CD4-positive, alpha-beta T cell treated with Interleukin-4 for 4 hours (primary cell): ENCODE measurements at places on chromosomes 6 and 20.
A peak's percentile ranks its signal among the peaks of the same experiment; 100 is the strongest.

- DNase-seq = no peak
These were observed 1586.7 kb downstream of the HACE1 start for GRCh38 chr6:103273048-103273447.

- no peak for DNase-seq
These were observed 66.8 kb upstream of the STX16 start for GRCh38 chr20:58584051-58584824.

DNA sequence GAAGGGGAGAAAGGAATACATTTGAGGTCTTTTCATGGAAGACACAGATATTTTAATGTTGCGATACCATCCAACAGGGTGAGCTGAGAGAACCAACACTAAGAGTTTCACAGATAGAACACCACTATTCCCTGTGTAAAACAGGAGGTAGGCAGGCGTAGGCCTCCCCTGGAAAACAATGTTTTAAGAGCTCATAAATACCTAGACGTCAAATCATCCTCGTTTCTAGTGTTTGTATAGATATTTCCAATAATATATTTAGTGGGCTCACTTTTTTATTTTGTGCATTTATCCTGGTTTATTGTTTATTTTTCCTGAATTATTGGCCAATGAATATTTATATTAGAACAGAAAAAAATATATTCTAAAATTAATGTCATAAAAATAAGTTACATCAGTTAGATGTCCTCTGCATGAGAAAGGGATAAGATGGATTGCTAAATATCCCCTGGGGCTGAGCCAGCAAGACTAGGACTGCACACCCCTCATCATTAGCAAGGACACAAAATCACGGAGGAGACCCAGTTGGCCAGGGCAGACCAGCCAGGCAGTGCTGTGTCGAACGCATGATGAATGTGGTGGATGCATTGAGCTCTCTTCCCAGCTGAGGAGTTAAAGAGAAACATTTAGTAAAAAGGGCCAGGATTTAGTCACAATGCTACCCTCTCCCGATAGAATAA lies 380.5 kb downstream of the C6orf118 start:
- no peak for DNase-seq

DNA sequence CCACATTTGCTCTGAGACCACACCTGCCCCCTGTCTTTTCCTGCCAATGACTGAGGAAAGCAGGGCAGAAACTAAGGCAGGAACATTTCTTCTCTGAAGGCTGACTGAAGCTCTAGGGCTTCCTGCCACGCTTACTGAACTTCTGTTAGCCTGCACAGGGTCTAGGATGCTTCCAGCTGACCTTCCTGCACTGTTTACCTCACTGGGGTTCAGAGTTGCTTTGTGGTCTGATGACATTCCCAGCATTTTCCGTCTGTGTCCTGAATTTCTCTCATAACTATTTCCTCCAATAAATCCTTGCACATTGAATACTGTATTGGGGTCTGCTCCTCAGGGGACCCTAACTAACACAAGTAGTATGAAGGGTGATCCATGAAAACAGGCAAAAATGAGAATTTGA lies 29.5 kb upstream of the HLA-A start:
- DNase-seq = no peak

GRCh38 chr20:57632286-57632685 lies 12.1 kb upstream of the ZBP1 start:
- no peak for DNase-seq

- no peak for DNase-seq
These were observed 410.8 kb upstream of the PLCB4 start for GRCh38 chr20:8658103-8658502.

DNA sequence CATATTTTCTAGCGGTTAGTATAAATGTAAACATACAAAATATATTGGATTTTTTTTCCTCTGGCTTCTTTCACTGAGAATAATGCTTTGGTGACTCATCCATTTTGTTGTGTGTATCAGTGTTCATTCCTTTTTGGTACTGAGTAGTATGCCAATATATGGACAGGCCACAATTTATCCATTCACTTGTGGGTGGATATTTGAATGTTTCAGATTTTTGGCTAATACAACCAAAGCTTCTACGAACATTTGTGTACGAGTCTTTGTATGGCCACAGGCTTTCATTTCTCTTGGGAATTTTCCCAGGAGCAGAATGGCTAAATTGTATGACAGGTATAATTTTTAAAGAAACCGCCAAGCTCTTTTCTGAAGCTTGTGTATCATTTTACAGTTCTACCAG lies 677.5 kb downstream of the HDGFL1 start:
- no peak for DNase-seq

DNA sequence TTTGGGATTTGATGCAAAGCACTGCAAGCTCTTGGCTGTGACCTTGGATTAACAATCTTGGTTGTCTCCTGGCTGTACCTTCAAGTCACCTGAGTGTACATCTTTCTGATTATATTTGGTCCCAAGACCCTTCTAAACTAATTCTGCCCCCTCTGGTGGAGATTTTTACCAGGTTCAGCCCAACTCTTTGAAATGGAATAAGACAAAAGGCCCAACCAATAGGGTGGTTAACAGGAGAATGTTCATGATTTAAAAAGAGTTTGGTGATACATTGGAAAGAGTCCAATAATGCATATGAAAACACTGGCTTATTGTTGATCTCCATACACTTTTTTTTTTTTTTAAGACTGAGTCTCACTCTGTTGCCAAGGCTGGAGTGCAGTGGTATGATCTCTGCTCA lies 77.5 kb upstream of the CD83 start:
- no peak for DNase-seq

GRCh38 chr20:58889798-58890517 lies 37.4 kb downstream of the GNAS start:
- no peak for DNase-seq

- DNase-seq = no peak
These were observed 158.9 kb upstream of the OLIG3 start for GRCh38 chr6:137652961-137653705.

DNA sequence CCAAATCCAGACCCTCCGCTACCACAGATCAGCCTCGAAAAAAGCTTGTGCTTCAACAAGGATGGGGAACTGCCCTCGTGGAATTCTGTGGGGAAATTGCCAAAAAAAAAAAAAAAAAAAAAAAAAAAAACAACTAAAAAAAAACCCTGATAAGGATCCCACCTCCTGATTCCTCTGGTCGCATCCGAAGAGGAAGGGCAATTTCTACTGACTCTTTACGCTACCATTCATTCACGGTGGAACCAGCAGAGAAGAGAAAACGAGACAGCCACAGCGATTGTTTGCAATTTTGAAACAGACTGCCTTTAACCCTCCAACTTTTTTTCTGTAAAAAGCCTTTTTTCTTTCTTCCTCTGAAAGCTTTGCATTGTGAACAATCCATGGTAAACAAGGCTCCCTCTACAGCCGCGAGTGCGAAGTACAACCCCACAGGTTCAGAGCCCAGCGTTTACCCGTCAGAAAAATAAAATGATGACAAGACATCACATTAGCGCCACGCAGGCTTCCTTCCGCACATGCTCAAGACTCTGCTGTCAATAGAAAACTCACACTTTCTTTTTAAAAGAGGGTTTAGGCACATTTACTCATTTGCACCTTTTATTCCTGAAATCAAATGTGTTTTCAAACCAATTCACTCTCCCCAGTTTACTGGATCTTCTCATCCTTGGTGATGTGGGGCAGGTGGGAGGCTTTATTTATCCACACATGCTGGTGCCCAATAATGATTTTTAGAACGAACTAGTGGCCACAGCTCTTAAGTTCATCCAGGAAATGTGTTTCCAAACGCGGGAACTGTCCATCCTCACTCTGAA lies 100.0 kb downstream of the NOL4L start:
- peak; percentile 89 for DNase-seq

DNA sequence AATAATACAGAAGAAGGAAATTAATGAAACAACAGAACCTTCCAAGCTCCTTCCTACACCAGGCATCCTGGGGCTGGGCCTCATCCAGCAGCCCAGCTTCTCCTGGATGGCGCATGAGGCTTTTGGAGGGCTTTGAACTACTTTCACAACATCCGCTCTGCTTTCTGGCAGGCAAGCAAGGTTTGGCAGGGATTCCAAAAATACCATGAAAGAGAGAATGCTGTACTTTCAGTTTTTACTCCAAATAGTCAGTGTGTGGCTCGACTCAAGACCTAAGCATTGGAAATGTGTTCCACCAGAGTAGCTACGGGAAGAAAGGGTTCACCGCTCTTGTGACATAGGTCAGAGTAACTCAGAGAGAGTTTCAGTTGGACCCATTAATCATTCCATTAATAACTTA lies 125.4 kb downstream of the OPRM1 start:
- no peak for DNase-seq

GRCh38 chr6:152697634-152698033 lies at the start of gene MYCT1:
Gene MYCT1, plus strand, starts transcription at chr6:152697897. Its CDS starts 6 bp downstream, at chr6:152697903.
- no peak for DNase-seq

DNA sequence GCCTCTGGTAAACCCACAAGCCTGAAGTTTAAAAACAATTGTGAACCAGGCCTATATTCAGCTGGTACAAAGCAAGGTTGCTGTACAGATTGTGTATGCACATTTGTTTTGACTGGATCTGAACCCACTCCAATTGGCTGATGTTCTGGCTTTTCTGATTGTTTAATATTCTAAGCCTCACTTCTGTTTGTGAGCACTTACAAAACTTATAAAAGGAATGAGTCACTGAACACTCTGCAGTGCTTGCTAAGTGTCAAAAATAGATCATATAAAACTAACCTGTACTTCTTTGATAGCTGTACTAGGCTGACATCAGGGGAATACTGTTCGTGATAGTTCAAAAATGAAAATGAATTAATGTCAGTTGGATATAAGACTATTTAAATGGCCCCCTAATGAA lies 12.1 kb downstream of the COL21A1 start:
- DNase-seq = no peak

DNA sequence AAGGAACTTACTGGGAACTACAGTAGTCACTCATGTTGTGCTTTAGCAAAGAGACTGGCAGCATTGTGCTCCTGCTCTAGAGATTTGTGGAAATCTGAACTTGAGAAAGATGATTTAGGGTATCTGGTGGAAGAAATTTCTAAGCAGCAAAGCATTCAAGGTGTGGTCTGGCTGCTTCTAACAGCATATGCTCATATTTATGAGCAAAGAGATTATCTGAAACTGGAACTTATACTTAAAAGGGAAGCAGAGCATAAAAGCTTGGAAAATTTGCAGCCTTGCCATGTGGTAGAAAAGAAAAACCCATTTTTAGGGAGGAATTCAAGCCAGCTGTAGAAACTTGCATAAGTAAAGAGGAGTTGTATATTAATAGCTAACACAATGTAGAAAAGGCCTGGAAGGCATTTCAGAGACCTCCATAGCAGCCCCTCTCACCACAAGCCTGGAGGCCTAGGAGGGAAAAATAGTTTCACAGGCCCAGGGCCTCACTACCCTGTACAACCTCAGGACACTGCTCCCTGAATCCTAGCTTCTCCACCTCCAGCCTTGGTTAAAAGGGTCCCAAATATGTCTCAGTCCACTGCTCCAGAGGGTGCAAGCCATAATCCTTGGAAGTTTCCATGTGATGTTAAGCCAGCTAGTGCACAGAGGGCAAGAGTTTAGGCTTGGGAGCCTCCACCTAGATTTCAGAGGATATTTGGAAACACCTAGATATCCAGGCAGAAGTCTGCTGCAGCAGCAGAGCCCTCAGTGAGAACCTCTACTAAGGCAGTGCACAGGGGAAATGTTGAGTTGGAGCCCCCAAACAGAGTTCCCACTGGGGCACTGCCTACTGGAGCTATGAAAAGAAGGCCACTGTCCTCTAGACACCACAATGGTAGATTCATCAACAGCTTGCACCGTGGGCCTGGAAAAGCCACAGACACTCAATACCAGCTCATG lies 6.6 kb downstream of the EPM2A start:
- DNase-seq = no peak

- no peak for DNase-seq
These were observed 95.0 kb upstream of the FAM8A1 start for GRCh38 chr6:17505062-17505476.

- DNase-seq = no peak
These were observed 115.8 kb upstream of the FLRT3 start for GRCh38 chr20:14453259-14453658.

- no peak for DNase-seq
These were observed 37.3 kb upstream of the IFNGR1 start for GRCh38 chr6:137256350-137257103.

DNA sequence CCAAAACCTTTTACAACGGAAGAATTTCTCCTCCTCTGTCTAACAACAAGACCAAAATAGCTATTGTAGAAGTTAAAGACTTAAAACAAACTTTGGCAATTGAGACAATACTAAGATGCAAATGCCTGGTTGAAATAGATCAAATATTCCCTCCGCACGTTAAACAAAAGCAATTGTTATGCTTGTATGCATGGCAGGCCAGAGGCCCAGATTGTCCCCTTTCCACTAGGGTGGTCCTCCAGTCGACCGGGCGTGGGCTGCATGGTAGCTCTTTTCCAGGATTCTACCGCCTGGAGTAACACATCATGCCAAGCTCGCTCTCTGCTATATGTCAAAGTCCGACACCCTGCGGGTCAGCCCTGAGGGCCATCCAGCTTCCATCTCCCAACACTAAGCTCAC lies 234.7 kb downstream of the RNGTT start:
- no peak for DNase-seq

GRCh38 chr6:170147832-170148708 lies 142.8 kb downstream of the DLL1 start:
- peak; percentile 45 for DNase-seq

GRCh38 chr6:4274382-4275082 lies 139.2 kb upstream of the ECI2 start:
- no peak for DNase-seq

DNA sequence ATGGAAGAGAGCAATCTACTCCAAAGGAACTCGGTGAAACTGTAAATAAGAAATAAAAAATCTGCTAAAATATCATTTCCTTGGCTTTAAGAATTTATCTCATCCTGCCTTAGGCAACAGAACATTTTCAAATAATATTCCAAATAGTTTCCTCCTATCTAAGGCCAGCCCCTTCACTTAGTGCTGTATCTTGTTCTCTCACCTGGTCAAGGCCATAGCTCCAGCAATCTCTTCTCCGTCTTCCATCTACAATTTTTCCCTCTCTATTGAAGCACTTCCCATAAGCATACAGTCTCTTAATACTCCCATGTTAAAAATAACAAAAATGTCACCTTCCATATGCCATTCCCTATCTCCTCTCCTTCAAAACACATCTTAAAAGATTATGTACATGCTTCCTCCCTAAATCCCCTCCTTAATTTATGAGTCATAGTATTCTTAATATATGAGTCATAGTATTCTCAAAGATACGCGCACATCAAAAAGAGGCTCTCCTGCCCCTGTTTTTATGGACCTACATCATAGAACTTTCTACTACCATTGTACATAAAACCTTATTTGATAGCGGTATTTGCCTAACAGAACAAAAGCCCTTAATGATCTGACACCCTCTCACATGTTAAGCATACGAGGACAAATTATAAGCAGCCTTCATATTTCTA lies 146.9 kb downstream of the PDE10A start:
- DNase-seq = no peak

DNA sequence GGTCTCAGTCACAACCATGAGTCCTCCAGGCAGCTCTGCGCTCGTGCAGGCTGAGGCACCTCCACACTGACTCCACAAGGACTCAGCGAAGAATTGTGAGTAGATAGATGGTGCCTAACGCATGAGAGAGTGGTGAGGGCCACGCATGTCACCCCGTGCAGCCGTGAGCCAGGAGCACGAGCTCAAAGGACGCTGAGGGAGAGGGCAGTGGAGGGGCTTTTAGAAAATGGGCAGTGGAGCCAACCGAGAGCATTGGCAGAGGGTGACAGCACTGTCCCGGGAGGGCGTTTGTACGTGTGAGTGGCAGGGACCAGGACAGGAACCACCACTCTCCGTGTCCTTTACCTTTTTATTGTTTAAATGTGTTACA lies 105.6 kb downstream of the PSMB1 start:
- no peak for DNase-seq

- DNase-seq = no peak
These were observed 18.5 kb upstream of the FAM184A start for GRCh38 chr6:119096721-119097565.
